Type B pancreatic cell (in vitro differentiated cells): ENCODE measurements at places on chromosomes 5 and 9. TPM values are rescaled to one million over a fixed set of nuclear protein-coding genes. Genes with fewer than 3 reads are reported as not detected.

The HK3 gene
- 0.77 TPM in 1 of 2 replicates, not detected in the other for total RNA-seq

GRCh38 chr5:172488221-172488620, 33.9 kb upstream of the SH3PXD2B start:
- no peak overlapping the region for H3K27ac ChIP-seq
- peaks cover 3% of the 10 kb centered on the region for H3K27me3 ChIP-seq
- no peaks in the 10 kb centered on the region for H3K4me1 ChIP-seq
- DNase-seq: no peak
- H3K36me3 ChIP-seq: no peaks in the 10 kb centered on the region

DNA sequence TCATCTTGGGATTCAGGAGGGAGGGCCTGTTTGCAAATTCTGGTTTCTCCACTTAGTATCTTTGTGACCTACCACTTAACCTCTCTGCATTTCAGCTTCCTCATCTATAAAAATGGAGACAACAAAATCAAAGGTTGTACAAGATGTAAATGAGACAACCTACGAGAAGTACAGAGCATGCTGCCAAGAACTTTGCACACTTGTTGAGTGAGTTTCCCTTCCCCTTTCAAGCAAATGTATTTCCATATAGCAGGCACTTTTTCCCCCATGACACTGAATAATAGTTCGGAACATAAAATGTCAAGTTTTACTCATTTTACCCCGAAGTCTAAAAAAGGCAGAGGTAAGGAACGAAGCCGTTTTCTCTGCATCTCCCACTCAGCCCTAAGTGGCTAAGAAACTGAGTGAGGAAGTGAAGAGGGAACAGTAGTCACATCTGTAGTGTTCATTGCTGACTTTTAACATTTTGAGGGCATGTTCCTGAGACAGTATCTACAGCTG, 159.0 kb downstream of the TLE1 start:
- peaks cover 3% of the 10 kb centered on the region for H3K4me1 ChIP-seq
- peaks cover 27% of the 10 kb centered on the region for H3K27me3 ChIP-seq
- no peak overlapping the region for H3K27ac ChIP-seq
- no peaks in the 10 kb centered on the region for H3K36me3 ChIP-seq

The GTF3C4 gene
- total RNA-seq: 23.7 and 25.9 TPM in 2 replicates

DNA sequence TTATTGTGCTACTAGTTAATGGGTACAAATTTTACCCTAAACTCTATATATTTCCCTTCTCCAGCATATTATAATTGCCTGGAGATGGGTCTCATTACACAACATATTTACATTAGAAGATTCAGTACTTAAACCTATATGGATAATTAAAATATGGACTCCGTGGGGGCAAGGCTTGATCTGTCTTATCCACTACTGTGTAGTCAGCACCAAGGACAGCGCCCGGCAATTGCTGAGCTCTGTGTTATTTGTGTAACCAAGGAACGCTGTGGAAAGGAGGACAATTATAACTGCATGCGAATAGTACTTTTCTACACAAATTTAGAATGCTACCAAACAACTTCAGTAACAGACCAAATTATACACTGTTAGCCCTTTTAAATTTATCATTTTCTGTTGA, 77.7 kb downstream of the DNAH5 start:
- H3K4me1 ChIP-seq: no peaks in the 10 kb centered on the region
- no peak for DNase-seq
- H3K36me3 ChIP-seq: no peaks in the 10 kb centered on the region
- H3K4me3 ChIP-seq: no peak overlapping the region

GRCh38 chr5:87231037-87231808, 36.5 kb upstream of the RASA1 start:
- no peak overlapping the region for H3K4me3 ChIP-seq
- no peaks in the 10 kb centered on the region for H3K27me3 ChIP-seq
- H3K36me3 ChIP-seq: no peaks in the 10 kb centered on the region
- no peak overlapping the region for H3K27ac ChIP-seq
- DNase-seq: no peak

DNA sequence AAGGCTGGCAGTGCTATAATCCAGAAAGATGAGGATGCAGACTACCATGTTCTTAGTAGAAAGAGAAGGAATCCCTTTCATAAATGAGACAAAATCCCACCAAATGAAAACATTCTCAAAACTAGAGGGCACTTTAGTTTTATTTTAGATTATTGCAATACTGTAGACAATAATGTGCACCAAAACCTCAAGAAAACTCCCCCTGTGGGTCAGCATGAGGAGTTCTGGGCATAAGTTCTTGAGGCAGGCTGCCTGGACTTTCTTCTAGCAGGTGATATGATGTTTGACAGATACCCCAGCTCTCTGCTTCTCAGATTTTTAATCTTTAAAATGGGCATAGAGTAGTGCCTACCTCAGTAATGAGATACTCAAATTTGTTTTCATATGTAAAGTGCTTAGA, 196.3 kb upstream of the CTNND2 start:
- no peaks in the 10 kb centered on the region for H3K4me1 ChIP-seq
- H3K27ac ChIP-seq: no peak overlapping the region
- DNase-seq: no peak
- H3K36me3 ChIP-seq: no peaks in the 10 kb centered on the region

The POU5F2 gene
- total RNA-seq: 0.29 and 0.51 TPM in 2 replicates

DNA sequence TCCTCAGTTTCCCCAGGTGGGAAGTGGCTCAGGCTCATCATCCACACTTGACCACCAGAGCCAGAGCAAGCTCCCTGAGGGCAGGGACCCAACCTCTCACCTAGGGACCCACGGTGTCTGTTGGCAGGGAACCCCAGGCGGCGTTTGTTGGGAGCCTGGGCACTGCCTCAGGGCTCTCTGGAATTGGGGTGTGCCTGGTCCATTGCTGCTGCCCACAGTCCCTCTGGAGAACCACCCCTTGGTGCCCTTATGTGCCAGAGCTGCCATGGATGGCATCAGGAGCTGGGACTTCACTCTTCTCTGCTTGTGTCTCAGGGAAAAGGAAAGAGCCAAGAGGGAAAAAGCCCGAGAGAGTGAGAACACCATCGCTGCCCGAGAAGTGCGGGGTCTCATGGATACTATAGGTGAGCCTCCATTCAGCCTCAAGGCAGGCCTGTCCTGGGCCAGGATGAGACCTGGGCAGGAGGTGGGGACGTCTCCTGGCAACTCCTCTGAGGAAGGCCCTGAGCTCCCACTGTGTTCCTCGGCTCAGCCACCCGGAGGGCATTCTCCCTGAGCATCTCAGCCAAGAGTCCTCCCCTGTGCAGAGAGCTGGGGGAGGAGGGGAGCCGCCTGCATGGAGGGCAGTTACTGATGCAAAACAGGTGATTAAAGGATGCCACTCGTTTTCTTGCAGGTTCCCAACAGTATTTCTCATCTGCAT, 4.5 kb downstream of the CCDC180 start:
- H3K27ac ChIP-seq: no peak overlapping the region
- DNase-seq: no peak
- H3K4me1 ChIP-seq: no peaks in the 10 kb centered on the region
- H3K4me3 ChIP-seq: no peak overlapping the region
- peaks cover 8% of the 10 kb centered on the region for H3K36me3 ChIP-seq

The NEURL1B gene
- total RNA-seq: 6.2 and 7.6 TPM in 2 replicates

DNA sequence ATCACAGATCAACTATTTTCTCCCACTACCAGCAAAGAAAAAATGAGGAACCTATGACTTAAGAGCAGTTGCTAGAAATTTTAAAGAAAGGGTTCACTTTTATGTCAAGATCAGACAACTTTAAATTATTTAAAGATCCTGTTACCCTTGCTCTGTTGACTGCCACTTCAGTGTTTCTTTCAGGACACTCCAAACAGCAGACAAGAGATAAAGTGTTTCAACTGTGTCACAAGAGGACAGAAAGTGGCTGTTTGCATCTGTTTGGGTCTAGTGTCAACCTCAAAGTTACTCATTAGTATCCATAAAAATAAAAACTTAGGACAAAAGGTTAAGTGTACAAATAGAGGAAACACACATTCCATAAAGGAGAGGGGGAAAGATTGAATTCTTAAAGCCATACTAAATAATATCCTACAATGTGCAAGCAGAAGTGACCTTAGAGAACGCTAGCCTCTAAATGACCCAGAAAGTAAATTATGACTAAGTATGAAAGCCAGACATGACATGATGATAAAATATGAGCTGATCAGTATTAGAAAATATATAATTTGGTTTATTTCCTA, 24.9 kb downstream of the HMGCS1 start:
- no peak overlapping the region for H3K27ac ChIP-seq
- DNase-seq: no peak
- H3K36me3 ChIP-seq: peaks cover 27% of the 10 kb centered on the region
- H3K4me1 ChIP-seq: no peaks in the 10 kb centered on the region

DNA sequence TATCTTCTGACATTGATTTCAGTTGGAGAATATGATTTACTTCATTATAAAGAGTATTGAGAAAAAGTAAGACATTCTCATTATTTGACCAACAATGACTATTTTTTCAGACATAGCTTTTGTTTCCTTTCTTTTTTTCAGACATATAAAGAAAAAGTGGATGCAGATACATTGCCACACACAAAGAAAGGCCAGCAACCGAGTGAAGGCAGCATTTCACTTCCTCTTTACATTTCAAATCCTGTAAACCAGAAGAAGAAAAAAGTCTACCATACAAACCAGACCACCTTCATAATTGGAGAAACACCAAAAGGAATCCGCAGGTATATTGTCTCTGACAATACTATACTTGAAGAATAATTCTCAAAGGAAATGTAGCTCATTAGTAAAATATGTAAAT, 128.9 kb downstream of the ERCC6L2 start:
- DNase-seq: no peak
- no peaks in the 10 kb centered on the region for H3K4me1 ChIP-seq
- peaks cover 36% of the 10 kb centered on the region for H3K36me3 ChIP-seq
- H3K27me3 ChIP-seq: no peaks in the 10 kb centered on the region

GRCh38 chr5:62197697-62198096, 108.3 kb upstream of the KIF2A start:
- no peak for DNase-seq
- no peaks in the 10 kb centered on the region for H3K36me3 ChIP-seq
- H3K27ac ChIP-seq: no peak overlapping the region
- no peak overlapping the region for H3K4me3 ChIP-seq

GRCh38 chr5:6405591-6405990, 27.2 kb upstream of the MED10 start:
- peaks cover 53% of the 10 kb centered on the region for H3K27me3 ChIP-seq
- H3K36me3 ChIP-seq: no peaks in the 10 kb centered on the region
- DNase-seq: no peak
- H3K27ac ChIP-seq: no peak overlapping the region
- H3K4me1 ChIP-seq: no peaks in the 10 kb centered on the region

The CCL28 gene
- 2.0 TPM in 1 of 2 replicates, not detected in the other for total RNA-seq

The PDLIM7 gene
- total RNA-seq: 66.5 and 187 TPM in 2 replicates

The KIAA0825 gene
- total RNA-seq: 3.1 and 4.2 TPM in 2 replicates

The FGD3 gene
- total RNA-seq: 5.5 and 8.4 TPM in 2 replicates

The STC2 gene
- total RNA-seq: 25.7 and 45.3 TPM in 2 replicates

The NREP gene
- 139 and 462 TPM in 2 replicates for total RNA-seq

GRCh38 chr9:71861618-71862017, 49.4 kb downstream of the ABHD17B start:
- no peak overlapping the region for H3K4me3 ChIP-seq
- no peaks in the 10 kb centered on the region for H3K4me1 ChIP-seq
- DNase-seq: no peak
- H3K36me3 ChIP-seq: peaks cover 45% of the 10 kb centered on the region

The FAM151B gene
- total RNA-seq: 2.9 and 3.0 TPM in 2 replicates

DNA sequence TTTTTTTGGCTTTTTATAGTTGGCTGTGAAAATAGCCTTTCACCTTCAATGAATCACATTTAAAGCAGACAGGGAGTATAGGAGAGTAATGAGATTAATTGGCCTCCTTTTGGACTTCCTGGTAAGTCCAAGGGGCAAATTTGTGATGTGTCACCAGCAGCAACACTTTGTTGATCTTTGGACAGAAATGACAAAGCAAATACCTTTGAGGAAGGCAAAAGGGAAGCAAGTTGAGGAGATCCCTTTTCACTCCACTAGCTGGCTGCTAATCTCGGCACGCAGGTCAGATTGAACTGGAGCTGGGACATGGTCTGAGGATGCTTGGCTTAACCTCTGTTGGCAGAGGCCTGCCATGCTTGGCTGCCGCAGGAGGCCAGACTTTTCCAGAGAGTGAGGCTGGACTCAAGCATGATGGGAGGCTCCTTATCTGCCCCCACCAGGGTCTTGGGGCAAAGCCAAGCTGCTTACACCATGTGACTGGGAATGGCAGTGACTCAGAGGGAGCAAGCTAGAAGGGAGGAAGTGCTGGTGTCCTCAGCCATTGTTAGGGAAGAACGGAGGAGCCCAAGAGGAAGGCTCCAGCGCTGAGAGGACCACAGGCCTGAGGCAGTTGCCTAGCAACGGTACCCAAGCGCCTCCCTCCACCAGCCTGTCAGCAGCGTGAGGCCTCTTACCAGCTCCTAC, 174.5 kb upstream of the MAP1B start:
- peaks cover 8% of the 10 kb centered on the region for H3K27me3 ChIP-seq
- H3K36me3 ChIP-seq: no peaks in the 10 kb centered on the region
- no peak overlapping the region for H3K4me3 ChIP-seq
- no peak for DNase-seq
- peaks cover 15% of the 10 kb centered on the region for H3K4me1 ChIP-seq

GRCh38 chr5:125424402-125425141, 678.1 kb upstream of the ZNF608 start:
- peaks cover 11% of the 10 kb centered on the region for H3K27me3 ChIP-seq
- no peak for DNase-seq
- no peak overlapping the region for H3K4me3 ChIP-seq
- no peak overlapping the region for H3K27ac ChIP-seq

- H3K27ac ChIP-seq: no peak overlapping the region
- H3K27me3 ChIP-seq: no peaks in the 10 kb centered on the region
- no peak for DNase-seq
- no peak overlapping the region for H3K4me3 ChIP-seq
- peaks cover 41% of the 10 kb centered on the region for H3K4me1 ChIP-seq
- peaks cover 17% of the 10 kb centered on the region for H3K36me3 ChIP-seq
These were observed 24.2 kb downstream of the TRIO start for GRCh38 chr5:14167211-14167845.

DNA sequence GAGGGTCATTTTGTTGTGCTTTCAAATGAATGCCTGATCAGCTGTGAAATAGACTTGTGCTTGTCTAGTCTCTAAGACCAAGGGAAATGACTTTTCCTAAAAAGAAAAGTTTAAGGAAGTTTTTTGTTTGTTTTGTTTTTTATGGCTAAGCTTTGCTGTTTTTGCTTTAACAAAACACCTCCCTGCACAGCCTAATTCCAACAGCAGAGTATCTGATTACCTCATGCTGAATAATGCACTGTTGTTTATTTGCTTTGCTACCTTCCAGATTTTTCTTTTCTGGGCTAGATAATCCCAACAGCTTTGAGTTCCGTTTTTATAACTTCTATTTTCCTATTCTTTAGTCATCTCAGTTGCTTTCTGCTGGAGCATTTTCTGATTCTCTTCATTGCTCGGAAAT, 95.8 kb downstream of the AOPEP start:
- no peak overlapping the region for H3K4me3 ChIP-seq
- H3K27ac ChIP-seq: peak overlapping the region; percentile 46
- DNase-seq: no peak
- H3K36me3 ChIP-seq: peaks cover 35% of the 10 kb centered on the region
- H3K4me1 ChIP-seq: peaks cover 62% of the 10 kb centered on the region

GRCh38 chr5:107474361-107474715, 196.4 kb downstream of the EFNA5 start:
- H3K4me1 ChIP-seq: peaks cover 48% of the 10 kb centered on the region
- no peaks in the 10 kb centered on the region for H3K36me3 ChIP-seq
- no peak overlapping the region for H3K27ac ChIP-seq
- DNase-seq: no peak
- H3K4me3 ChIP-seq: no peak overlapping the region

GRCh38 chr5:142841511-142842265, 71.5 kb downstream of the ARHGAP26 start:
- no peak for DNase-seq
- H3K4me3 ChIP-seq: no peak overlapping the region
- peaks cover 47% of the 10 kb centered on the region for H3K4me1 ChIP-seq
- H3K27me3 ChIP-seq: no peaks in the 10 kb centered on the region
- no peaks in the 10 kb centered on the region for H3K36me3 ChIP-seq

GRCh38 chr5:39437467-39437866, 12.7 kb upstream of the DAB2 start:
- no peak overlapping the region for H3K4me3 ChIP-seq
- peak overlapping the region; percentile 54 for H3K27ac ChIP-seq
- H3K4me1 ChIP-seq: peaks cover 5% of the 10 kb centered on the region
- DNase-seq: no peak
- H3K36me3 ChIP-seq: no peaks in the 10 kb centered on the region
